ENCODE measurements at places on chromosomes 2 and 18.

DNA sequence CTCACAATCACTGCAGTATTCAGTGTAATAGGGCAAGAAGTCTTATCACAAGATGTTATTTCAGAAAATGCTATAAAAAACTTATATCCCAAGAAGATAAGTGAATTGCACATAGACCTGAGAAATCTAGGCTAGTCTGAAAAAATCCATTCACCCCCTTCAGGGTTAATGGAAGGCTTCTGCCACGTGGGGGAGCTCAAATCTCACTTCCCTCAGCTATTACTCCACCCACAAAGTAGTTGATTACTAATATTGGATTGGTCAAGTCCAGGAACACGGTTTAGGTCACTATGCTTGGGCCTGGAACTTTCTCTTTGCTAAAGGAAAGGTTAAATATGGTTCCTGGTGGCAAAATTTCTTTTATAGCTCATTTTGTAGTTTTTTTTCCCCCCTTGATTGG is 51.2 kb upstream of the ADAM23 start:
- DNase-seq = no peak

- DNase-seq = no peak
Measured at GRCh38 chr2:127044165-127044718, 62.7 kb downstream of the BIN1 start.

GRCh38 chr18:7957297-7957696 is 390.2 kb downstream of the PTPRM start:
- DNase-seq = no peak

DNA sequence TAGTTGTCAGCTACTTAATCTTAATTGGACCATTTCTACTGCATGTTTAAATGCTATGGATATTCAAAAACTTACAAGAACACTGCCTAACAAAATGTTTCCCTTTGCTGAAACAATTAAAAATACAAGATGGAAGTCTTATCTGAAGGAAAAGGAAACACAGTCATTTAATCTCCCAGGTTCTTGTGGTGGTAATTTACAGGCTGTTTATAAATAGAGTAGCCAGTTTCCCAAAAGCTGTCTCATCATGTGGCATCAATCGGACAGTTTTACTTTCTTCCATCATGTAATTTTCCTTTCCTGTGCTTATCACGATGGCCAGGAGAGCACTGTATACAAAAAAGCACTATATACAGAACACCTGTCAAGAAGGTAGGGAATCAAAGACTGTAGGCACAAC is 368.1 kb downstream of the ZEB2 start:
- no peak for DNase-seq

DNA sequence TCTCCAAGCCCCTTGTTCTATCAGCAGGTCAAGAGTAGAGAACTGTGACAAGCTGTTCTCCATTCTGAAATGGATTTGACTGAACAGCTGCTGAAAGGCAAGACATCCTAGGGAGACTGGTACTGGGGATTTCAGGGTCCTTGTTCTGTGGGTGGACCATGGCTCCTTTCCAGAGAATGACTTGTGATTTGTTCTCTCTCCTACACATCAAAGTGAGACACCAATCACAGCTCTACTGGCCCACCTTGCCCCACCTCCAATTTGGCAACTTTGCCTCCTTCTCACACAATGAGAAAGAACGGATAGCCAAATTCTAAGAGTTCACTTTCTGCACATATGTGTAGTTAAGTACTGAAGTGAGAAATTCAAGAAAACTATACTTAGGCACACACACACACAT is 67.4 kb downstream of the BCL11A start:
- DNase-seq = no peak

DNA sequence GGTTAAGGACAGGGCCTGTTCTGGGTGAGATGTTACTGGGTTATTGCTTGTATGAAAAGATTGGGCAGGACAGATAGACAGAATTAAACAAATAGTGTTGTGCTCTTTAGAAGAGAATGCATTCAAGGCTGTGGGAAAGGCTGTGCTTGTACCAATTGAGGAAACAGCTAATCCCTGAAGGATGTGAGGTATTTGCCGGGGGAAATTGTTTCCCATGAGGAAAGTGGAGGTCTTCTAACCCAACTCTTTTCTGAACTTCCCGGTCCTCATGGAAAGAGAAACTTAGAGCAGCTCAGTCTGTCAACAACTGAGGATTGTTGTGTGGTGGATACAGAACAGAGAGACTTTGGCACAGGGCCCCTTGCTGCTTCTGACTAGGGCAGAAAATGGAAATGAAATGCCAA is 9.5 kb downstream of the SLC1A4 start:
- no peak for DNase-seq

- no peak for DNase-seq
Measured at GRCh38 chr18:43917520-43917919, 640.2 kb upstream of the SYT4 start.

- no peak for DNase-seq
Measured at GRCh38 chr2:223860809-223861738, 23.7 kb upstream of the AP1S3 start.

GRCh38 chr2:237882510-237883481 is 23.4 kb downstream of the RAMP1 start:
- DNase-seq = no peak

GRCh38 chr2:53969285-53969967 is 1.4 kb downstream of the PSME4 start:
- DNase-seq = no peak

DNA sequence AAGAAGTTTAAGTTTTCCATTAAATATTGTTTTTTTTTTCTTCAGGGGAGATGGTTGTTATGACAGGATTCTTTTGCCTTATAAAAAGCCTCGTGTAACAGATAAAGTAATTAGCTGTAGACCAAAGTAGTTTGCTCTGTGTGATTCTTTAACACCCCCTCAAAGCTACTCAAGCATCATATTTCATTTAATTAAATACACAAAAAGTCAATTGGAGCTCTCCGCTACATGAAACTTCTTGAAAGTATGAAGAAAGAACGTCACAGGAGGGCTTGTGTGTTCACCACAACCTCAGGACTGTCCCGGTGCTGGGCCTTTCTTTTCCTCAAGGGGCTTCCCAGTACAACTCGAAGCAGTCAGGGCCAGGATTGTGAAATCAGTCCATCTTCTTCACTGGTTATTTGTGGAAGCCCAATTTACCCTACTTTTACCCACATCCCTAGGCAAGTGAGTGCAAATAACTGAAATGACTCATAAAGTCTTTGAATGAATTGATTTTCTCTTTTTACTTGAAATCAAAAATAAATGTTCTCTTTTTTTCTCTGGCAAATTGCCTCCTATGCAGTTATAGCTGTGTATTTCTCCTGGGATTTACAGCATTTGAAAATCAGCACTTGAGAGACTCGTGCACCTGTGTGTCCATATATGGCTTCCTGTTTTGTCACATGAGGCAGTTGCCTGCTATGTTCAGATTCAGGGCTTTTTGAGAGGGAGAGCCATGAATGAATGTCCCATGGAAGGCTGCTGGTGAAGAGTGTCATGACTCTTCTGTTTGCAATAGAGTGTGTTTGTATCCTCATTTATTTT is 48.6 kb downstream of the LINC00305 start:
- DNase-seq = no peak

DNA sequence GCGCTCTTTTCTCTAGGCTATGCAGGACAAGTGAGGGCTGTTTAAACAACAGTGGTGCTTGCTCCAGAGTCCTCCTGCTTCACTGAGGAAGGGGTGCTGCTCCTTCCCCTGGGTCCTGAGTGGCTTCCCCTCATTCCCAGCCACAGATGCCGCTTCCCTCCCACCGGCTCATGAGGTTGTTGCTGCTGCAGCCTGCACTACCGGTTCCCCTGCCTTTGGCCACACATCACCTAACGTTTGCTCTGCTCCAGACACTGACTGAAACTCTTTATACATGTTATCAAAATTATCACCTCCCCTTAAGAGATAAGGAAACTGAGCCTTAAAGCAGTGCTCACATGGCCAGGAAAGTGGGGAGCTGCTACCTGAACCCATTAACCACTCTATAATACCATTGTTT is 130.8 kb upstream of the LGALSL start:
- no peak for DNase-seq

- DNase-seq = no peak
Measured at GRCh38 chr2:162890690-162891311, 52.2 kb upstream of the KCNH7 start.

Data from CD4-positive, alpha-beta T cell treated with Interleukin-1 beta for 1 hour (primary cell).